Endothelial cell (in vitro differentiated cells): ENCODE measurements at places on chromosomes 11 and 22.

DNA sequence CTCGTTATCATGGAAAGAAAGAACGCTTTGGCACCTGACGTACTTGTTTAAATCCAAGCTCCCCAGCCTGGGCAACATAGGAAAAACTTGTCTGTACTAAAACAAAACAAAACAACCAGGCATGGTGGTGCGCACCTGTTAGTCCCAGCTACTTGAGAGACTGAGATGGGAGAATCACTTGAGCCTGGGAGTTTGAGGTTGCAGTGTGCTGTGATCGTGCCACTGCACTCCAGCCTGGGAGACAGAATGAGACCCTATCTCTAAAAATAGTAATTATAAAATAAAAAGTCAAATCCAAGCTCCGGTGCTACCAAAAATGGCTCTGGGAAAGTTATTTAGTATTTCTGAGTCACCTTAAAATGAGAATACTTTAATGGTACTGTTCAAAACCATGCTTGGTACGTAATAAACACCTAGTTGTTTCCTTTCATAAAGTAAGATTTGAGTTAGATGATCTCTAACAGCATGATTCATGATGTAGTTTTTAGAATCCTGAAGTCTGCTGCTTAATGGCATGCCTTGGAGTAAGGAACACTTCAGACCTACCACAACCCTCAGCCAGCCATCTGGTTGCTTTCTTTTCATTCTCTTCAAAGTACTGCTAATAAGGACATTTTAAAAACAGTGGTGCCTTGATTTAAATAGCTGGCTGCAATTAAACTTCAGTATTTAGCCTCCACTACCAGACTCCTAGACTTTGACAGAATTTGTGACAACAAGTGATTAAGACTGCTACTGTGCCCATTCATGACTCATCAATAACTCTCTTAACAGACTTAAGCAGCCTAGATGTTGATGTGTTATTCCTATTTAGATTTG is 8.4 kb downstream of the PPME1 start:
- no peak for DNase-seq

- DNase-seq = no peak
Measured at GRCh38 chr11:9718147-9718546, 54.3 kb downstream of the SWAP70 start.

DNA sequence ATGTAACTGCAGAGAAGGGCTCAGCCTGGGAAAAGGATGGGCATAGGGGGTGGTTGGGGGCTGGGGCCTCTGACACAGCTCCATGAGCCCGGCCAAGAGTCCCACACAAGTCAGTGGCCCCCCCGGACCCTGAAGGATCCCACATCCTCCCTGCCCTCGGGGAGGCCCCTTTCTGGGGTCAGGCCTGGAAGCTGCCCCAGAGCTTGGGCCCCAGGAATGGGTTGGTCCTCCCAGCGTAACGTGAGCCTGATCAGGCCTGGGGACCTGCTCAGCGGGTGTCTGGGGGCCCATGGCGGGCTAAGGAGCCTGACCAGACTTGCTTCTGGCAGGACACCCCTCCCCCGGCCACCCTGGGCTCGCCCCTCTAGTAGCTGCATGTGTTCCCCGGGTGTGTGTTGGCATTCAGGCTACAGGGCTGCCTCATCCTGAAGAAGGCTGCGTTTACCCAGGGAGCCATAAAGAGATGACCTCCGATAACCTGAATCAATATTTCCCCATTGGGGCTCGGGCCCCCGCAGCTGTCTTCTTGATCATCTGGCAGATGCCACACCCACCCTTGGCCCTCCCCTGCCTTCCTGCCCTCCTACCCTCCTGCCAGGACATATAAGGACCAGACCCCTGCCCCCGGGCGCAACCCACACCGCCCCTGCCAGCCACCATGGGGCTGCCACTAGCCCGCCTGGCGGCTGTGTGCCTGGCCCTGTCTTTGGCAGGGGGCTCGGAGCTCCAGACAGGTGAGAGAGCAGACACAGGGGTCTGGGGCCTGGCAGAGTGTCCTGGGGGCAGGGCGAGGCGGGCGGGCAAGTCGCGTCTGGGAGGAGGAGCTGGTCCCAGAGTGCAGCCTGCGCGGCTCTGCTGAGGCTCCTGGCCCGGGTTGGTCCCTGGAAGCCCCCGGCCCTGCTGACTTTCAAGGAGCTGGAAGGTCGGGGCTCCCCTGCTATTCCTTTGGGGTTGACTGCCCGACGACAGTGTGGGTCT is at the start of gene MUC2:
MUC2 (plus strand) TSS at position 631 of the 978 bp plus-strand sequence.
- DNase-seq = peak; percentile 5

DNA sequence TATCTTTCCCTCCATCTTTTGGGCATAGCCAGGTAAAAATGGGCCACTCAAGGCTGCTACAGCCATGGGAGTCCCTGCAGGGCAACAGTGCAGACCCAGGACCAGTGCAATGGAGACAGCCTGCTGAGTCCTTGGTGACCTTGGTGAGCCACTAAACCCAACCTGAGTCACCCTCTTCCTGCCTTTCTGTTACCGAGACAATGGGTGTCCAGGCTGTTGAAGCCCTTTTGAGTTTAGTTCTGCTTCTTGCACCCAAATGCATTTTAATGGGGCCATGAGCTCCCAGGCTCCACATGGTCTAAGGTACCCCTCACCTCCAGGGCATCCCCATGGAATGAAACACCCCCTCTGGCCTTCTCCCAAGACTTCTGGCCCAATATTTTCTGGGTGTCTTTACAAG is 874 bp upstream of the PLAAT4 start:
- DNase-seq = no peak

- DNase-seq = no peak
Measured at GRCh38 chr11:119861160-119861559, 132.2 kb upstream of the NECTIN1 start.

- peak; percentile 60 for DNase-seq
Measured at GRCh38 chr11:34358258-34358727, 483 bp upstream of the ABTB2 start.

- no peak for DNase-seq
Measured at GRCh38 chr11:58503361-58503856, 4.5 kb downstream of the OR5B21 start.

GRCh38 chr11:130886704-130887103 is 29.6 kb downstream of the SNX19 start:
- no peak for DNase-seq

GRCh38 chr11:92550411-92550810 is 325.8 kb downstream of the FAT3 start:
- DNase-seq = no peak
